ENCODE measurements at places on chromosomes 11 and 22.

DNA sequence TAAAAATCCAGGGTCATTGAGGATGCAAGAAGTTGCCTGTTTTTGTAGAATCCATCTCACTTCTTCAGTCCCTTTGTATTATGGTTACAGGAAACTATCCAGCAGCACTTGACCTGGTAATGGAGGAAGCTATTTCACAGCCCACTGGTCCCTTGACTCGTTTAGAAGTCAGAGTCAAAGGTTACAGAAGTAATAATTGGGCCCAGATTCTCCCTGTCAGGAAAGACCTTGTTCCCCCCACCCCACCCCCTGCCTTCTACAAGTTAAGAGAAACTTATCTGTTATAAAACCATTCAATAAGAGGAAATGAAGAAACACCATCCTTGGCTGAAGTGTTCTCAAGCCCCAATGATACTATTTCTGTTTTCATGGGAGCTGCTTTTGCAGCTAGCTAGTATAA is 65.8 kb downstream of the CSTPP1 start:
- no peak for DNase-seq

DNA sequence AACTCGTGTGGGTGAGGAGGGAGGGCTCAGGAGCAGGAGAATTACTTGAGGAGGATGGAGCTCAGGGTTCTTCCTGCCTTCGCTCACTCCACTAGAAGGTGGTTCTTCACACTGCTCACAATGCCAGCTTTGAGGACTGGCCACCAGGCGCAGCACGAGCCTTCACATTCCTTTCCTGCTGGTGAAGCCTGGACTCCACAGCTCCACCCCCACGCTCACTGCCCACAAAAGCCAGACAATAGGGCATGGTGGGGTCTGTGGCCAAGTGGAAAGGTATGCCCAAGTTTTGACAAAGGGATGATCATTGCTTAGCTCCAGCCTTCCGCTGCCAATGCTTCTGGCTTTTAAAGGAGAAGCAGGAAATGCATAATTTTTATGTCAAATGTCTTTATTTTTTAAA is 58.0 kb upstream of the FADD start:
- DNase-seq, result no peak

DNA sequence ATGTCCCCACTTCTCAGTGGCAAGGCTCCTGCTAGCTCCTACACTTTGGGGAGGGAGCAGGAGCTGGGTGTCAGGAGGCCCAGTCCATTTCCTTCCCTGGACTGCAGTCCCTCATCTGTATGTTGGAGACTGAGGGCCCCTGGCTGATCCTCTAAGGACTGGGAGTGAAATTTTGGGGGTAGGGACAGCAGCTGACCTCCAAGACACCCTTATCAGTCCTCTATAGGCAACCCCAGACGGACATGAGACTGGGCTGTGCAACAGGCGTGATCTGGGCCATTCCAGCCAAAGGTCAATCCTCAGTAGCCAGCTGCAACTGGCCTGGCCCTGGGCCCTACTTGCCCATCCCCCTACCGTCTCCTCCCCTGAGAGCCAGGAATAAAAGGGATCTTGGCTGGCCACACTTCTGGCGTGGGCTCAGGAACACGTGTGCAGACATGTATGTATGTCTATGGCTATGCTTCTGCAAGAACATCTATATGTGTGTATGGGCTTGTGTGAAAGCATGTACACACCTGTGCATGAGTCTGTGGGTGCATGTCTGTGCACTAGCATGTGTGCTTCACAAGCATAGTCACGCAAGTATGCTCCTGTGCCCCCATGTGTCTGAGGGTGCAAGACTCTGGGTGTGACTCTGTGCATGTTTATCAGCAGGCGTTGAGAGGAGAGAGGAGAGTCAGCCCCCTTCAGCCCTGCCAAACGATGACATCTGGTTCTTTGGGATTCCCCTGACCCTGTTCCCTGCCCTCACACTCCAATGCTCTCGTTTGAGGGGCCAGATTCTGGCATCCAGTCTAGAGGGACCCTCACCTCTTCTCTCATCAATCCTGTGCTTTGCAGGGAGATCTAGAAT is 24.6 kb upstream of the DGAT2 start:
- DNase-seq, result no peak

DNA sequence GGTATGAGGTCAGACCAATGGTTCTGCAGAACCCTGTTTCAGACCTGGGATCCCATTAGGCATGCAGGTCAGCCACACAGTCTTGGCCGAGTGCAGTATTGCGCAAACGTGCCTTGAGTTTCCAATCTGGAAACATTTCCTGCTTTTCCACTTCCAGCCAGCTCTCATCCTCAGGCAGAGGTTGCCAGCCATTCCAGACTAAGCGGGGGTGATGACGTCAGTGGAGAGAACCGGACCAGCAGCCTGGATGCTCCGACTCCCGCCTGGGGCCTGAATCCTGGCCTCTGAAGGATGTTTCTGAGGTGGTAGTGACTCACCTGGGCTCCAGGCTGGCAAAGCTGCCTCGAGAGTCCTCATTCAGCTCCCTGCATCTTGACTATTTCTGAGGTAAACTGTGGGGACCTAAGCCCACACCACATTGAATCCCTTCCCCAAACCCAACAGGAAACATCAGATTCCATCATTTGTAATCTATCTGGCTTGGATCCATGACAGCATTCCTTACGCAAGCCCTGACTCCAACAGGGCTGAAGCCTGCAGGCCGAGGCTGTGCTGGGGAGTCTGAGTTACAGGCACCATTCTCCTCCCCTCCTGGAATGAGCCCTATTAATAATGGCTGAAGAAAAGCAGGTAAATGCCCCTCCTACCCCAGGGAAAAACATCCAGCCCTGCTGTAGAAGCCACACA is 83.0 kb downstream of the ABTB2 start:
- DNase-seq, result peak; percentile 89

DNA sequence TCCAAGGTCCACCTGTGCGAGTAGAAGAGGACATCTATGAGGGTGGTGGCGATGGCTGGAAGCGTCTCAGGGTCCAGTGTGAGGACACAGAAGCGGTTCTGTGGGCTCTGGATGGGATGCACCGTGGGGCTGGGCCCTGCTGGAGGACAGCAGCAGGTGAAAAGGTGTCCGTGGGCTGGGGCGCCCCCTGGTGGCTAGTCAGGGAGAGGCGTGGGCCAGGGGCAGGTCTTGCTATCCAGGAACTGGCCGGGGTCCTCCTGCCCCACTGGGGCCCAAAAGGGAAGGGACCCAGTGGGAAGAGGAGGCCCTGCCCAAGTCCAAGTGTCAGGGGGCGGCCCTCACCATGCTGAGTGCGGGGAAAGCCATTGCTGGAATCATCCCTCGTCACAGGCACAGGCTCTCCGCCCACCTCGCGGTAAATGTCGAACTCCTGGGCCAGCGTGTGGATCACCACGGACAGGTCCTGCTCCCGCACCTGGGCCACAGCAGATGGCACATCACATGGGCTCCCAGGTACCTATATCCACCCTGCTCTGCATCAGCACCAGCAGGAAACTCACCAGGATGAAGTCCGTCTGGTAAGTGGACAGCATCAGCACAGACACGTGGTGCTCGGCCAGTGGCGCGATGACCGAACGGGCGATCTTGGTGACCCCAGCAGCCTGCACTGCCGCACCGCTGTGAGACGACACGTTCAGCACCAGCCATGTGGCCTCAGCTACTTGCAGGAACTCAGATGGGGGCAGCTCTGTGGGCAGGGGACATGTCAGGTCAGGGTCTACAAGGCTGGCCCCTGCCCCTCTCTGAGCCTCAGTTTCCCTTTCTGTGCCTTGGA is 2.3 kb downstream of the CASTOR1 start:
- no peak for DNase-seq

DNA sequence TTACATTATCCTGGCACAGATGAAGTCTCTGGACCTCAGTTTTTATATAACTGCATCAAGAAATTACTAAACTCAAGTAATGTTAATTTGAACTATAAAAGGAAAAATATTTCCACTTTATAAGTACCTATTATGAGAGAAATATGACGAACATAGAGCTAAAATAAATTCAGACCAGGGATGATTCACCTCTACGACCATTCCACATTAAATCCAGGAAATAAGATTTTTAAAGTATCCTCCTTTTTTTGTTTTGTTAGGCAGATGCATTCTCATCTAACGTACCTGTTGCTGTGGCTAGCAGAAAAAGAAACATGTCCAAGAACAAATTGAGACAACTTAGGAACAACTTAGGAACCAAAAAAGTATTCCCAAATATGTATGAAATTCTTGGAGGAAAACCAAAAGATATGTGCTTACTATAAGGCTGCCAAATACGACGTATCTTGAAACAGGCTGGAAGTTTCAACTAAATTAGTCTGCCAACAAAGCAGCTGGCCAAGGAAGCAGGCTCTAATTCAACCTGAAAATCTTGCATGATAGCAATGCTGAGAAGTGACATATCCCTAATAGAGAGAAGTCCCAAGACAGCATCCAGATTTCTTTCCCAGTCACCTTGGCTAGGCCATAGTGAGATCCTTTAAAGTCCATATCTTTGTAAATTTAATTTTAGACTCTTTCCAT is 15.7 kb downstream of the SPTY2D1 start:
- DNase-seq, result no peak

GRCh38 chr11:22478169-22478568 is 140.0 kb downstream of the SLC17A6 start:
- no peak for DNase-seq

- DNase-seq, result no peak
Observed at GRCh38 chr22:32600147-32600546, 125.5 kb downstream of the FBXO7 start.

DNA sequence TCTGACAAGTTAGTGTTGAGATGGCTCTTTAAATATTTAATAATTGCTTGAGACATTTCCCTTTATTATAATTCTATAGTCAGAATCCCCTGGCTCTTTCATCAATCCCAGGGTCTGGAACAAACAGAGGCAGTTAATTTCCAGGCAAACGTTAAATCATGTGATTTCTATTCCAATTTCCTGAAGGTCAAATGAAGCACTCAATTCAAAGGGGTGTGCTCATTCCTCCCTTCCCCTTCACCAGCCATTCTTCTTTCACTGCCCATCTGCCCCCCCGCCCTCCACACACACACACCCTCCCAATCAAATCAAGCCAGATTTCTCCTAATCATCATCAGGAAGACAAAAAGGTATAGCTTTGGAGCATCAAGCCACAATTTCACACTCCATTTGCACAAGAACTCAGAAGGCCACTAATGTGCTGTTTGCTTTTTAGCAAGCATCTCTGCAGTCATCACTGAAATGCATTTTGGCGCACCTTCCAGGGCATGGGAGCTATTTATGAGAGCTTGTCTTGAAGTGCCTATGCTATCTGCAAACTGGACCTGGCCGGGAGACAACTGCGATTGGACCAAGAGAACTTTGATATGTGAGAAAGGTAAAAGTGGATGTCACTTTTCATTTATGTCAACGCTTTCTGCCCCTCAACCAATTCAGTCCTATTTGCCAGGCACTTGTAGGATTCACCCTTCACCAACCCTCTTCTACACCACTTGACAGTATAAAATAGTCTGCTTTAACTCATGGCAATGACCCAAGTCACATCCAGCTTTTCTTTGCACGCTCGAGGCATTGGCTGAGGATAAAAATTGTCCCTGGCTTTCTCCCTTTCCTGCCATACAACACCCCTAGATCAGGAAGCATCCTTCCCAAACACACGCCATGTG is 315.1 kb upstream of the API5 start:
- DNase-seq, result no peak

All from AG09309 (cell line).